Panc1 (cell line): ENCODE measurements at places on chromosomes 3 and 15. TPM values are rescaled to one million over a fixed set of nuclear protein-coding genes. Genes with fewer than 3 reads are reported as not detected.

DNA sequence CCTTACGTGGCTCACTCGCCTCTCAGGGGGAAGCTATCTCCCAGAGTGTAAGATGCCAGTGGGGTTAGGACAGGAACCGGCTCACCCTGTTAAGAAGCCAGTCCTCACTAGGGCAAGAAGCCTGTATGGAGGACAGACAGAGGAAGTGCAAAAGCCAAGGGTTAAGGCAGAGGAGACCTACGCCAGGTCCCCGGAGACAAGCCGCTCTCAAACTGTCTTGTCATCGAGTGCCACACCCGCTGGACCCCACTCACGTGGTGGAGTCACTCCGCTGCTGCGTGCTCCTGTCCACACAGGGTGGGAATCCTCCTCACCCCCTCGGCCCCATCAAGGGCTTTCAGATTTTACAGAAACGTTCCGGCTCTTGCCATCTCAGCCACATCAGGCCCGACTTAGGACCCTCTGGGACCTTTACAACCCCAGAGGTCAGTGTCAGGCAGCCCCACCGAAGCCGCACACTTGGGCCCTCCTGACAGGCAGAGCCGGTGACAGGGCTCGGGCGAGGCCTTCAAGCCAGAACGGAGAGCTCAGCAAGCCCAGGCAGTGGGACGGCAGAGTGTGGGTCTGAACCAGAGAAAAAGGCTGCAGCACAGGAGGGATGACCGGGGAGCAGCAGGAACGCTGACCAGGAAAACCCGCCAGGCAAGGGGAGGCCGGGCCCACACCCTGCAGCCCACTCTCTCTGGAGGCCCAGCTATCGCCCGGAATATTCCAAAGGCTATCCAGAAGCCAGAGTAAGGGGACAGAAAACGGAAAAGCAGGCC is 61.7 kb downstream of the XXYLT1 start:
- no peaks in the 10 kb centered on the region for H3K27me3 ChIP-seq
- peaks cover 20% of the 10 kb centered on the region; the same call in 1 of the 2 replicates for H3K4me1 ChIP-seq
- H3K4me3 ChIP-seq = no peak overlapping the region
- DNase-seq = no peak
- no peak overlapping the region for H3K27ac ChIP-seq
- no peaks in the 10 kb centered on the region for H3K36me3 ChIP-seq

IQCH gene
- 3.9 TPM for total RNA-seq

DNA sequence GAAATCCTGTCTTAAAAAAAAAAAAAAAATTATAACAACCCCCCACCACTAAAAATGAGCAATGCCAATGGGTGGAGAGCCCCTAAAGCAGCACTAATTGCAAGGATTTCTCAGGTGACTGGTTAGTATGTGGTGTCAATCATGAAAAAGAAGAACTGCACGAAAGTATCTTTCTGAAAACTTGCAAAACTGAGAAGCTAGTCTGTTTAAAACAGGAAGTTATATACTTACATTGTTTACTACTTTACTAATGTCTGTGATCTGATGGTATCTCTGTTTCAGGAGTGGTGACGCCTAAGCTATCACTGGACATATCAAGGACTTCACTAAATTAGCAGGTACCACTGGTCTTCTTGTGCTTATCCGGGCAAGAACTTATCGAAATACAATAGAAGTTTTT is at the start of gene CCR3:
TSS of gene CCR3 (plus strand) at position 341 of the 400 bp plus-strand sequence. CDS start 22,699 bp downstream, outside the sequence.
- no peak within 1 kb of the TSS for H3K4me3 ChIP-seq
- H3K4me1 ChIP-seq = no peaks in the 10 kb centered on the region
- H3K36me3 ChIP-seq = no peaks in the 10 kb centered on the region
- no peak within 1 kb of the TSS for H3K27ac ChIP-seq

DNA sequence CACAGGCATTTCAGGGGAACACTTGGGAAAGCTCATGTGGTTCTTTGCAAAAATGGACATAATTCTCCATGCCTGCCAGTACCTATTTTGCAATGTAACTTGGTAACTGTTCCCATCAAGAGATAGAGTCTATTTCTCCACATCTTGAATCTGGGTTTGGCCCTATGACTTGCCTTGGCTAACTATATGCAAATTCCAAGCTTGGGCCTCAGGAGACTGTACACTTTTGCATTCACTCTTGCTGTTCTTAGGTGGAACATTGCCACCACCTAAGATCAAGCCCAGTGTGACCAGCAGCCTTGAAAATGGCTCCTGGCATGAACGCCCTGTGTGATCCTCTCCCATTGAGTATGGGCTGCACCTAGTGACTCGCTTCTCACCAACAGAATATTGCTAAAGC is 19.8 kb upstream of the SMAD6 start:
- no peaks in the 10 kb centered on the region for H3K27me3 ChIP-seq
- H3K36me3 ChIP-seq = no peaks in the 10 kb centered on the region
- no peak overlapping the region for H3K27ac ChIP-seq
- DNase-seq = no peak
- no peaks in the 10 kb centered on the region for H3K4me1 ChIP-seq

DNA sequence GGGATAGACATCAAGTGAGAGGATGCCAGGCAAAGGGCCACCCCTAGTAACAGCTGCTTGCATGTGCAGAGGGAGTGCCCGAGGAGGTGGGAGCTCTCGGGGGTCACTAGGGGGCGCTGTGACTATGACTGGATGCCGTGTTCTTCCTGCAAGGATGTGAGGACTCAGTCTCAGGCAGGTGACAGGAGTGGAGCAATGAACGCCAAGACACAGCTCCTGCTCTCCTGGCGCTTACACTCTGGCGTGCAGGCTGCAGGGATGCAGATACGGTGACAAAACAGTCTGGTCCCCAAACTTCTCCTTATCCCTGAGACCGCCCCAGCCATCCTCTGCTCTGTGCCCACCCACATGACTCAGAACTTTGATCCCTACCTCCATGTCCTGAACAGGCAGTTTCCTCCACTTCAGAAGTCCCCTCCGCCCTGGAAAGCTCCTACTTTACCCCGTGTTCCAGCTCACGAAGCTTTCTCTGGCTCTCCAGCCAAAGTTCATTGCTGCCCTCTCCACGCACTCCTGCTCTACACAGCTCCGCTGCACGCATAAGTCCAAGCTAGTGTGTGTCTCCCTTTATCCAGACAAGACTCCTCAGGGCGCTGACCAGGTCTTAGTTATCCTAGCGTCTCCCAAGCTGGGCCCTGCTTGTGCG is 14.7 kb downstream of the RHOV start:
- peak; percentile 74 for DNase-seq
- H3K27ac ChIP-seq = no peak overlapping the region
- H3K4me3 ChIP-seq = no peak overlapping the region
- no peaks in the 10 kb centered on the region for H3K27me3 ChIP-seq

TNK2 gene
- total RNA-seq = 72.3 TPM

ADPGK gene
- total RNA-seq = 63.1 TPM

- H3K27ac ChIP-seq = no peak overlapping the region
- 0 out of 2 replicates have a peak, but pooled peaks cover 2% of the 10 kb centered on the region for H3K27me3 ChIP-seq
- no peak for DNase-seq
These were observed 229.1 kb downstream of the CHST2 start for GRCh38 chr3:143348486-143349327.

DNA sequence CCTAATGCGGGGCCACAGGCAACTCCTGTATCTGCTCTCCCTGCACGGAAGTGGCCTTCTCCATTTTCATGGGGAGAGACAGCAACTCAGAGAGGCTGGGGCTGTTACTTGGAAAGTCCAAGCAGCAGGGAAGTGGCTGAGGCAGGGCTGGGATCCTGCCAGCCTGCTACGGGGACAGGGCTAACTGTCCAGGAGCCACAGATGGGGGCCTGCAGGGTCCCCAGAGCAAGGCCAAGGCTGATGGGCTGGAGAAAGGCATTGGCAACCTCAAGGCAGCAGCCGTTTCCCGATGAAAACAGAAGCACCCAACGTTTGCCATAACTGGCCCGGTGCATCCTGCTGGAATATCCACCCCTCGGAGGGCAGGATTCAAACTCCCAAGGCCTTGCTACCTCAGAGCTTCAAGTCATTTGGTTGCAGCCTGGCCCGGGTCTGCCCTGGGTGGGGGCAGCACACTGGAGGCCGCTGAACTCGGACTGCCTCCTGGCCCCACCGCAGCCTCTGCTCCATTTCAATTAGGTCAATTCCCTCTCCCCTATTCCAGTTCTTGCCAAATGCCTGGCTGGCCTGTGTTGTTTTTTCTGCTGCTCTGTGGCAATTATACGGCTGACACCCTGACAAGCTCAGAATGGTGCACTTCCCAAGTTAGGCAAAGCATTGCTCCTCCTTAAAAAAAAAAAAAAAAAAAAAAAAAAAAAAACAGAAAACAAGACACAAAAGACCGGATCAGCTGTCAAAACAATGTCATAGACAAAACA is 143.5 kb downstream of the NUP210 start:
- no peak overlapping the region for H3K4me3 ChIP-seq
- H3K36me3 ChIP-seq = no peaks in the 10 kb centered on the region
- H3K27me3 ChIP-seq = no peaks in the 10 kb centered on the region
- no peak overlapping the region for H3K27ac ChIP-seq
- H3K4me1 ChIP-seq = peaks cover 16% of the 10 kb centered on the region

- DNase-seq = no peak
- H3K4me1 ChIP-seq = no peaks in the 10 kb centered on the region
- no peaks in the 10 kb centered on the region for H3K36me3 ChIP-seq
- H3K27ac ChIP-seq = no peak overlapping the region
- H3K4me3 ChIP-seq = no peak overlapping the region
These were observed 34.5 kb downstream of the SLCO2A1 start for GRCh38 chr3:133995264-133995663.

GNAT1 gene
- total RNA-seq = not detected

DNA sequence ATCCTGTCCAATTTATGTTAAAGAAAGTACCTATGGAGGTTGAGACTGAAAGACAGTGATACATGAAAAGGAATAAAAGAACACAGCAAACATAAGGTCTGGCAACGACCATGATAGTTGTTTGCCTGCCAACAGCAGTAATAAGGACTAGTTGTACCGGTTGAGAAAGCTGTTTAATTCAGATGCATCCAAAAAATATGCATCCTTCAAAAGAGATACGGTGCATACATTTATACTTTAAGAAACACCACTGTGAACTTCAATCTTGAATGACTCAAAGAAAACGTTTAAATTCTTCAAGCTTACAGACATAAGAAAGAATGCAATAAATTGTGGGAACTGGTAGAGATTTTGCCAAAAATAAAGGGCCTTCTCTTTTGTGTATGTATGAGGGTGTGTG is 492.1 kb downstream of the NLGN1 start:
- DNase-seq = no peak
- no peaks in the 10 kb centered on the region for H3K36me3 ChIP-seq
- no peak overlapping the region for H3K27ac ChIP-seq
- H3K27me3 ChIP-seq = no peaks in the 10 kb centered on the region
- H3K4me3 ChIP-seq = no peak overlapping the region
- no peaks in the 10 kb centered on the region for H3K4me1 ChIP-seq

- H3K4me3 ChIP-seq = no peak overlapping the region
- H3K36me3 ChIP-seq = no peaks in the 10 kb centered on the region
- H3K27me3 ChIP-seq = no peaks in the 10 kb centered on the region
- no peak for DNase-seq
- H3K27ac ChIP-seq = no peak overlapping the region
These were observed 304.0 kb downstream of the SHQ1 start for GRCh38 chr3:72544239-72544638.

DNA sequence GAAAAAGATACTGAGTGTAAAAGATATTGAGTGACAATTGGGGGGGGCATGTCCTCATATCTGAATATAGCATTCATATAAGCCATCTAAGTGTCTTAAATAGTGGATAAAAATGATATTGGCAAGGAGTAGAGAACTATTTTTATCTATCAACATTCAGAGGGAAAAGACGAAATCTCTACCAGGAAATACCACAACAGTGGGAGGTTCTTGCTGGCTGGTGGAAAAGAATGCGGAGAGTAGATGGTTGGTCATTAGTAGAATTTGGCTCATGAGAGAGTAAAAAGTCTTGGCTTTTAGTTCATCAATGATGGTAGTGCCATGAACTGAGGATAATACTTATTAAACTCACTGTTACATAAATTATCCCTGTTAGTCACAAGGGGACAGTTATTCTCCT is 4.8 kb upstream of the TCF12 start:
- H3K4me3 ChIP-seq = no peak overlapping the region
- peaks cover 10% of the 10 kb centered on the region; the same call in 1 of the 2 replicates for H3K4me1 ChIP-seq
- no peaks in the 10 kb centered on the region for H3K27me3 ChIP-seq
- H3K27ac ChIP-seq = no peak overlapping the region

DNA sequence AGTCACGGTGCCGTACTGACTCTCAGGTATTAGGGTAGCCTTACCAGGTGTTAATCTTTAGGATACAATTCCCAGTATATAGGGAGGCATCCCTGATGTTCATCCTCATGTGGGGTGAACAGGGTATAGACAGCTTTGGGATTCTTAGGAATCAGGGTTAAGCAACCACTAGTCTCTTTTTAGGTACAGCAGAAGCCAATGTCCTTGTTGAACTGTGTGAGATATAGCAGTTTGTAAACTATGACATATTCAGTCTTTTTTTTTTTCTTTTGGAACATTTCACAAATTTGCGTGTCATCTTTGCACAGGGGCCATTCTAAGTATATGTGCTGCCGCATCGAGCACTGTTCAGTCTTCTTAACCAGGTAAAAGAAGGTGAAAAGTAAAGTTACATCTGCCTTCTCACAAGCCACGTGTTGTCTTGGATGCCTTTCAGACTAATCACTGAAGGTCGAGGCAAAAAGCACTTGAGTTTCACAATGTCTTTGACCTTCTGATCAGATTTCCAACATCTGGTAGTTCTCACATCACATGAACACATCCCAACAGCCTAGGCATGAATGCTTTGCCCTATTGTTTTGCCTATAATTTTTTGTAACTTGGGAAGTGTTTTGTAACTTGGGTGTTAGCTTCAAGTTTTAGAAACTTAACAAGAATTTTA is 17.2 kb downstream of the TSEN2 start:
- DNase-seq = no peak
- no peak overlapping the region for H3K4me3 ChIP-seq
- no peaks in the 10 kb centered on the region for H3K4me1 ChIP-seq
- H3K27me3 ChIP-seq = no peaks in the 10 kb centered on the region
- H3K27ac ChIP-seq = no peak overlapping the region
- H3K36me3 ChIP-seq = peaks cover 3% of the 10 kb centered on the region

CLDN18 gene
- 0.08 TPM for total RNA-seq

DNA sequence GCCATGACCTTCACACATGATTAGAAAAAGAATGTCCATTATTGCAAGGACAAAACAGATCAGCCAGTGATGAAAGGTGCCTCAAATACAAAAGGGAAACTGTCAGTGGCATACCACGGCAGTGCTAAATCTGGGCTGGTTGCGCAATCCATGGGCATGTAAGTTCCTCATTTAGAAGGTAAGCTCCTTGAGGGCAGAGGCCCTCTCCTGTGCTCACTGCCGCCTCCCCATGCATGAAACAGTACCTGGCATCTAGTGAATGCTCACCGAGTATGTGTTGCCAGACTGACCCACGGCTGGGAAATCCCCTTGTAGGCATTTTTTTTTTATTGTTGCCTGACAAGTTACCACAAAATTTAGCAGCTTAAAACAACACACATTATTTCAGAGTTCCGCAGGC is 312.1 kb upstream of the CHRM5 start:
- peaks cover 2% of the 10 kb centered on the region; the same call in 1 of the 2 replicates for H3K27me3 ChIP-seq
- no peak overlapping the region for H3K27ac ChIP-seq
- no peak overlapping the region for H3K4me3 ChIP-seq
- H3K36me3 ChIP-seq = no peaks in the 10 kb centered on the region

ISY1 gene
- total RNA-seq = 45.7 TPM

GRCh38 chr3:37546876-37547275 is 314.8 kb upstream of the CTDSPL start:
- no peak overlapping the region for H3K27ac ChIP-seq
- no peak for DNase-seq
- no peak overlapping the region for H3K4me3 ChIP-seq
- H3K27me3 ChIP-seq = no peaks in the 10 kb centered on the region

GRCh38 chr15:74579001-74579400 is 36.6 kb upstream of the CLK3 start:
- no peak for DNase-seq
- no peaks in the 10 kb centered on the region for H3K27me3 ChIP-seq
- H3K4me1 ChIP-seq = no peaks in the 10 kb centered on the region
- H3K36me3 ChIP-seq = no peaks in the 10 kb centered on the region

GOLGA8R gene
- 0.80 TPM for total RNA-seq
